OCI-M1 (cell line): ENCODE measurements at places on chromosomes 2 and 18.

- DNase-seq: no peak
These were observed 371.1 kb downstream of the NCKAP5 start for GRCh38 chr2:133197156-133197555.

GRCh38 chr18:78636260-78636659 is 343.4 kb upstream of the SALL3 start:
- DNase-seq: no peak

- no peak for DNase-seq
These were observed 37.0 kb upstream of the CTDP1 start for GRCh38 chr18:79642626-79643025.

DNA sequence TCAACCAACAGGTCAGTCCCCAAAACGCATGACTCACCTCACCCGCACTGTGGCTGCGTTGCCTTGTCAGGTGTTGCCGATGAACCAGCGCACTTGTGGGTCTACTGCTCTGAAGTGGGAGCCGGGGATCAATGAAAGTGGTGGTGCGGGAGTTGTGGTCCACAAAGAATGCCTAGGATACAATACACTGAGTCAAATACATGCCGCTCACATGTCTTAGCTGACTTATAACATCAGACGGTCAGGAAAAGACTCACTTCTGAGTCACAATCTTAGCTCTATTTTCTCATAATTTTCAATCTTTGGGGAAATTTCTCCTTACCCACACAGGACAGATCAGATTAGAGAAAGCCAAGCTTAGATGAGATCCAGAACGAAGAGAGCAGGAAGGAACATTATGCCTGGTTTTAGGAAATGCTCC is 107.1 kb upstream of the STK17B start:
- no peak for DNase-seq

DNA sequence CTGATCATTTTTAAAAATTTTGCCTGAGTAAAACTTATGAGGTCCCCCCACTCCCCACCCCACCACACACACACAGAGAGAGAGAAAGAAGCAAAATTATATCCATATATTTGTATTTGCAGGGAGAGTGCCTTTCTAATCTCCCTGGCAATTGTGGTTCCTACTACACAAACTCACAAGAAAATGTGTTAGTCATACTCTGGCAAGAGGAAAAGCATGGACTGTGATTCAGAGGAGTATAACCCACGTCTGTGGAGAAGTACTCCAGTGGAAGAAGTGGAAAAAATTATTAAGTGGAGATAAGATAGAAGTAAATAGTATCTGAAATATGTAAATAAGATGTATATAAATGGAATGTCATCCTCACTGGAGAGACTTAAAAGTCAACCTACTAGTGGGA is 114.0 kb downstream of the DSEL start:
- no peak for DNase-seq

DNA sequence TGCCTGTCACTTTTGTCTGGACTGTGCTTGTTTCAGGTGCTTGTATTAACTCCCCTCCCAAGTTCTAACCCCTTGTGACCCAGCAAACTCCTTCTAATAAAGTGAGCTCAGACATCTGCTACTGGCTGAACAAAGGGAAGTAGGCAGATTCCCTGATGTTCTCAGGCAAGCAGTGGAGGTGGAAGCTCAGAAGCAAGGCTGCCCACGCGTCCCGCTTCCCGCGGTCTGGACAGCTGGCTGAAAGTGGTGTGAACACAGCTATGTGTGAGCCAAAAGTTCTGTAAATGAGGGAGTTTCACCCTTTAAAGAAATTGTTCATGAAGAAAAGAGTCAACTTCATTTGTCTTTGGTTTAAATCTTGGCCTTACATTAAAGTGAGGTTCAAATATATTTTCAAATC is 40.0 kb downstream of the NAPG start:
- no peak for DNase-seq

DNA sequence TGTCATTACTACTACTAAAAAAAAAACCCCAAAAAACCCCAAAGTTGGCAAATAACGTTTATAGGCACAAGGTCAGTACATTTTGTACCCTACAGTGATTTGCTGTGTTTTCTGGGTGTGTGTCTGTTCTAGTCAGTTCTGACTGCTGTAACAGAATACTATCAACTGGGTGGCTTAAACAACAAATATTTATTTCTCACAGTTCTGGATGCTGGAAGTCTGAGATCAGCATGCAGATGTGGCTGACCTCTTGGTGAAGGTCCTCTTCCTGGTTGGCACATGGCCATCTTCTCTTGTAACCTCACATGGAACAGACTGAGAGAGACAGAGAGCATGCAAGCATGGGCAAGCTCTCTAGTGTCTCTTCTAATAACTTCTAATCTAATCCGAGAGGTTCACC is 103.1 kb downstream of the CERS6 start:
- peak; percentile 20 for DNase-seq

GRCh38 chr2:176553685-176554100 is 284.5 kb downstream of the MTX2 start:
- peak; percentile 78 for DNase-seq

DNA sequence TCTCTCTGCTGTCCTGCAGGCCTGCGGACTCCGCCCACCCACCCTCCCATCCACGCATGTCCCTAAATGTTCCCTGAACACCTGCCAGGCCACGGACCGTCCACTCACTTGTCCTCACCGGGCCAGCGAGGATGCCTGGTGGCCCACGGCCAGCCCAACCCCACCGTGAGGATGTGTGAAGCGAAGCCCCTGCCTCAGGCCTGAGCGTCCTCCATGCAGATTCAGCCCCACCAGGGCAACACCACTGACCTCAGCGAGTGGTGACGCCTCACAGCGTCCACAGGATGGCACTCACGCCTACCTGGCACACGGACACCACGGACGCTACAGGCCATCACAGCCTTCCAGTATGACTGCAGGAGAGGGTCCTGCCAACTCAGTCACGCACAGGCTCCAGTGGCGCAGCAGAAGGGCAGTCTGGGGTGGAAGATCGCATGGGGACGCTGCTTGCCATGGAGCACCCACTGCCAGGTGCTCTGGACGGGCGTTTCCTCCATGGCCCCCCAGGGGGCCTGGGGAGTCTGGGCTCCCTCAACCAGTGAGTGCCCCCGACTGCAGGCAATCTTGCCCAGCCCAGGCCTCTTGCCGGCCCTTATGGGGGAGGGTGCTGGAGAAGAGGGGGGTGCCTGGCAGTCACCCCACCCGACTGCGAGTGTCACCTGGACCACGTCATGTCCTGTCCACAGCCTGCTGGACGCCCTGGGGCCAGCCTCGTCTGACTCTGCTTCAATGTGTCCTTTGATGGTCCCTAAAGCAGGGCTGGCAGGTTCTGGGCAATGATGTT is 25.4 kb downstream of the HDAC4 start:
- no peak for DNase-seq

DNA sequence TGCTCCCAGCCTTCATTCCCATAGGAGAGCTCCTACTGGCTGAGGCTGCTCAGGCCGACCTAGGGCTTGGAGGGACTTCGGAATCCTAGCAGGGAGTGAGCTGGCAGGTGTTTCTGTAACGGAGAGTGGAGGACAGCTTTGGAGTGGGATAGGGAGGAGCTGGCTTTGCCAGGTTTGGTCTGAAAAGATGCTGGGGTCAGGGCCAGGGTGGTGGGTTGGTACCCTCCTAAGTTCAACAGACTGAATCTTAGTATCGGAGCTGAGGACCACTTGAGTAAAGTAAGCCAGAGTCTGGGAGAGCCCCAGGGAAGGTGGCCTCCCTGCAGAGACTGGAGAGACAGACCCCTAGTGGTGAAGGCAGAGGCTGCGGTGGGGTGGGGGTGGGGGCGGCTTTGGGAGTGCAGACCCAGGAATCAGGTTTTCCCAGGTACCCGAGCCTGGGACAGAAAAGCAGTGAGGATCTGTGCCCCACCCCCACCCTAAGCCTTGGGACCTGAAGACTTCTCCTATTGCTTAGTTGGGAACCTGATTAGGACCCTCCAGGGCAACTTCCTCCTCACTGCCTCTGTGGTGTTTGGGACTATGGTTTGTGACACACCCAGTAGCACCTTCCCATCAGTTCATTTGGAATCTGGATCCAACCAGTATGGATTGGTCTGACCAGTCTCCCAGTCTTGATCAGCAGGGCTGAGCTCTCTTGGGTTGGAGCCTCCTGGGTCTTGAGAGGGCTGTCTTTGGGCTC is 3.0 kb downstream of the CNNM4 start:
- DNase-seq: peak; percentile 84

DNA sequence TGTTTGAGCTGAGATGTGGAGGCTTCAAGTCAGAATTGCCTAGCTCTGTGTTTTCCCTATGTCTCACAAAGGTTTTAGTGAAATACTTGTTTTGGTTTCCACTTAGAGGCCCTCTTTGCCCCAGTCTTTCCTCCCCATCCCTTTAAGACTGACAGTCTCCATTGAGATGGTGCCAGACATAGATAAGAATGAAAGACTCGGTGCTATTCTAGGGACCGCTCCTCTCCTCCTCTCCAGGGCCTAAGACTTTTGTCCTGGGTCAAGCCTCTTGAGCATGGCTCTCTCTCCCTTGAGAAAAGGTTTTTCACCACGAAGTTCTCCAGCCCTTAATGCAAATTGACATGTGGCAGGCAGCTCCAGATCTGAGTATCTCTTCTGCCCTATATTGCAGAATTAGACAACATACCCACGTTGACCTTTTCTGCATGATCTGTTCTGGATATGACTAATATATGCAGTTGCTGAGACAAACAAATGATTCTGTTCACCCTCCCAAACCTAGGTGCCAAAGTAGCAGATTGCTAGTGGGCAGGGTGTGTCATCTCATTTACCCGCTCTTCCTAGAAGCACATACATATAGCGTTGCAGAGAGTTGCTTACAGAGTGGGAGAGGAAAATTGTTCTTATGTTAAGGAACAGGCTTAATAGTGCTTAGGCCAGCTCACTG is 47.5 kb upstream of the ACSL3 start:
- DNase-seq: no peak

DNA sequence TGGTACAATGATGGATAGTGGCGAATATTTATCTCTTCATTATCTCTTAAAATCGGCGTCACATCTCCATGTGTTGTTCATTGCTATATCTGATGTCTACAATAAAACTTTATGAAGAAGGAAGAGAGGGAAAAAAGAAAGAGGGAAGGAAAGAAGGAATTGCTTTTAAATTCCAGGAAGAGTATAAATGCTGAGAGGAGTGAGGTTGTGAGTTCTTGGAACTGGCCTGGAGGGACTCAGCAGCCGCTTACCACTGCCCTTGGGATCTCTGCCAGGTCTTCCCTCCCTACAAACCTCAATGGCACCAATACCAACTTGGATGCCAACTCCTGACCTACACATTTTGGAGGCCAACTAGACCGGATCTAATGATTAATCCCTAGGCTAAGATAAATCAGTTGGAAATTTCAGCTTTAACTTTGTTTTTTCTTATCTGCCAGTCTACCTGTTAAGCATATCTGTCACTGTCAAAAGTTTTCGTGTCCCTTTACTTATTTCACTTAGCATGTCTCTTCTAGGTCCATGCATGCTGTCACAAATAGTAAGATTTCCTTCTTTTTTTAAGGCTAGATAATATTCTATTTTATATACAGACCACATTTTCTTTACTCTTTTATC is 9.8 kb downstream of the SCN9A start:
- DNase-seq: peak; percentile 76

GRCh38 chr2:206212673-206213513 is 53.2 kb downstream of the EEF1B2 start:
- no peak for DNase-seq

GRCh38 chr2:226759768-226760167 is 39.9 kb downstream of the IRS1 start:
- no peak for DNase-seq

DNA sequence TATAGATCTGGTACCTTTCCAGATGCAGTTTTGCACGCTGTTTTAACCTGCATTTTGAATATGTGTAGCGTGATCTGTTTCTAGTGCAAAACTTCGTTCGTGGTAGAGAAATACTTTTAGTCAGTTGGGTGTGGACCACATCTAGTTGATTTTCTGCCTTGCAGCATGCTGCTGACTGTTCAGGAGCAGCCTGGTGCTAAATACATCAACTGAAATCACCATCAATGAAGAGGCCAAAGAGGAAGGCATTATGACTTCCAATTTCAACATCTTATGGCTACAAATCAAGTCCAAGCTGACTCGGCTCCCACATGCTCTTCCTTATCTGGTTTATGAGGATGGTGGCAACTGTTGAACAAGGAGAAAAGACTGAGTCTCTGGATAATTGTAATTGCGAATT is 298.5 kb downstream of the ZNF521 start:
- DNase-seq: no peak

GRCh38 chr2:84537251-84537650 is 21.0 kb downstream of the DNAH6 start:
- DNase-seq: no peak

GRCh38 chr2:120978359-120979050 is 242.8 kb downstream of the GLI2 start:
- DNase-seq: no peak

GRCh38 chr2:112835536-112836162 is 930 bp downstream of the IL1B start:
- no peak for DNase-seq

- DNase-seq: no peak
These were observed 654 bp downstream of the COMMD1 start for GRCh38 chr2:61906186-61906470.

- DNase-seq: no peak
These were observed 160.1 kb upstream of the HNRNPA3 start for GRCh38 chr2:177052471-177052870.

GRCh38 chr18:41645589-41646360 is 309.3 kb upstream of the PIK3C3 start:
- peak; percentile 87 for DNase-seq

DNA sequence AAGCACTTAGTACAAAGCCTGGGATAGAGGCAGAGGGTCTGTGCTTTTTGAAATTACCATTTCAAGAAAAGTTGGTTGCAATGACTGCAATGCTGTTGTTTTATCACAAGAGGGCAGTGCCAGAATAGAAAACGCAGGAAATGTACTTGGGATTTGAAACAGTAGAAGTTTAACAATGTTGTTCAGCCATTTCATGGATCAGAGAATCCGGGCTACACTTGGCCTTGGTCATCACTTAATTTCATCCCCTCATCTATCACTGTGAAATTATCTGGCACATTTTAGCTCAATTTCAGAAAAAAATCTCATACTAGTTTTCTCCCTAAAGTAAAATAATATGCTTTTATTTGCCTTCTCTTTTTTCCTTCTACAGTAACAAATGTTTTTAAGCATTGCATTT is 70.8 kb downstream of the RAPGEF4 start:
- peak; percentile 55 for DNase-seq

DNA sequence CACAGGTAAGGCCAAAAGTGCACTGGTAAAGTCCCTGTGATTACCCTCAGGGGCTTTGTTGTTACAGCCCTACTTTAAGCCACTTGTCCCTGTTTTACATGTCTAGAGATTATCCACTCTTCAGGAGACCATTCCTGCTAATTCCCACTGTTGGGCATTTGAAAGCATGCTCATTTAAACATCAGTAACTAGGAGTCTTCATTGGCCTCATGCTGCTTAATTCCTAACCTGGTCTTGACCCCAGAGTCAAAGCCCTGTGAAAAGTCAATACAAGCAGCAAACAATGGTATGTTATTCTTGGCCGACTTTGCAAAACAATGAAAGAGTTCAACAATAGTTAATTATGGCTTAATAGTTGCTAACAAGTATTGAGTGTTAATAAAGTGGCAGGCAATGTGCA is 23.2 kb downstream of the AFF3 start:
- no peak for DNase-seq

DNA sequence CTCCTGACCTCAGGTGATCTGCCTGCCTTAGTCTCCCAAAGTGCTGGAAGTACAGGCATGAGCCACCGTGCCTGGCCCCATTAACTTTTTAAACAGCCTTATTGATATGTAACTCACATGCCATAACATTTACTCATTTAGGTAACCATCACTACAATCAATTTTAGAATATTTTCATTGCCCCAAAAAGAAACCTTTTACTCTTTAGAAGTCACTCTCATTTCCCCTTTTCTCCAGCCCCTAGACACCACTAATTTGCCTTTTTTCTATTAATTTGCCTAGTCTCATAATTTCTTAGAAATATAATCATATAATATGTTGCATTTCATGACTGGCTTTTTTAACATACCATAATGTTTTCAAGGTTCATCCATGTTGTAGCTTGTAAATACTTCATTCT is 57.2 kb upstream of the TACR1 start:
- DNase-seq: no peak
